NCI-H2171 treated with DMSO at 0.1 percent for 48 hours (cell line): ENCODE measurements at places on chromosomes 3 and 15.

- no peak for DNase-seq
These were observed 14.5 kb upstream of the STAC start for GRCh38 chr3:36365829-36366228.

GRCh38 chr3:111690242-111690641 lies 95.1 kb upstream of the ZBED2 start:
- no peak for DNase-seq

DNA sequence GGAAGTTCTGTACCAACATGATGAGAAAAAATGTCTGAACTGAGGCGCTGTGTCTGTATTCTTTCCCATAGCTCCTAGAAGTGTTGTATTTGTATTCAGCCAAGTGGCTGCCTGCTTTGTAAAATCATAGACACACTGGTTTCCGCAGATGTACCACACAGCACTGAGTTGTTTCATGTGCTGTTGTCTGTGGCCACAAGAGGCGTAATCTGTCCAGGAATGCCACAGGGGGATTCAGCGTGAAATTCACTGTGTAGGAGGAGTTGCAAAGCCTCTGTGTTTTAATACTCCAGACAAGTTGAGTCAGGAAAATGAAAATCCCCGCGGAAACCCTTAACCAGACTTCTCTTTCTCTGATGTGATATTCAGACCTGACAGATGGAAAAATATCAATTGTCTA lies 462.2 kb downstream of the NSUN3 start:
- no peak for DNase-seq

DNA sequence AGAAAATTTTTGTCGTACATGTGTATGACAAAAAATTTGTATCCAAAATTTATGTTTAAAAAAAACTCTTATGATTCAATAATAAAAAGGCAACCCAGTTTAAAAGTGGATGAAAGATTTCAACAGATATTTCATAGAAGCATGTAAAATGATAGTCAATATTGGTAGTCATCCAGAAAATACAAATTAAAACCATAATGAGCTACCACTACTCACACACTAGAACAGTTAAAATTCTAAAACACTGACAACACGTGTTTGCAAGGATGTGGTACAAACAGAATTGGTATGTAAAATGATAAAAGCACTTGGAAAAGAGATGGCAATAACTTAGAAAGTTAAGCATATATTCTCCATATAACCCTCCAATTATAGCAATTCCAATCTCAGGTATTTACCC lies 303.0 kb upstream of the NR2F2 start:
- no peak for DNase-seq
